ENCODE measurements at places on chromosomes 12 and 14. TPM values are rescaled to one million over a fixed set of nuclear protein-coding genes. Genes with fewer than 3 reads are reported as not detected.
A peak's percentile ranks its signal among the peaks of the same experiment; 100 is the strongest.

GRCh38 chr14:66601932-66602578 lies 94.1 kb downstream of the GPHN start:
- DNase-seq: no peak

- no peak for DNase-seq
Observed at GRCh38 chr12:46208370-46208769, 60.5 kb downstream of the SLC38A1 start.

- DNase-seq: peak; percentile 53
Observed at GRCh38 chr14:53390008-53390407, 236.9 kb upstream of the DDHD1 start.

DNA sequence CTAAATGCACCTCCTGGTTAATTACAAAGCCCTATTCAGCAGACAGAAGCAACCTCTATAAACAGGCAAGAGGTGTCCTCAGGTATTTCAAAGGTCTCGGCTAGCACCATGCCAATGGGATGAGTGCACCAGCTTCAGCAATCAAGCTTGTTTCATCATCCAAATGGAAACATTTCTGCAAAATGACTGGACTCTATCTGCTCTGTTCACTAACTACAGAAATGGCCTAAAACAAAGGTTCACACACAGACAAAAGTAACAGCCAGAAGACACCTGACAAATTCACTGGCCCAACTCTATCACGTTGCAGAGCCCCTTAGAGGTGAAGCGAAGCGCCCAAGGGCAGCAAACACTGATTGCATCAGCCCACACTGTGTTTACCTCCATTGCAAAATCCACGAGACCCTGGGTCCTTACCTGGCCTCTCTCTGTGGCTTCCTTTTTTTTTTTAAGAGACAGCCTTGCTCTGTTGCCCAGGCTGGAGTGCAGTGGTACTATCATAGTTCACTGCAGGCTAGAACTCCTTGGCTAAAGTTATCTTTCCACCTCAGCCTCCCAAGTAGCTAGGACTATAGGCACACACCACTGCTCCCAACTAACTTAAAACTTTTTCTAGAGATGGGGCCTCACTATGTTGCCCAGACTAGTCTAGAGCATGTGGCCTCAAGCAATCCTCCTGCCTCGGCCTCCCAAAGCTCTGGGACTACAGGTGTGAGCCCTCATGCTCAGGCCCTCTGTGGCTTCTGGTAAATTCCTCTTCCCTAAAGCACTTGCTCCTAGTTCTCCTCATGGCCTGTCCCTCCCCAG lies 8.5 kb upstream of the SYNE3 start:
- no peak for DNase-seq

- no peak for DNase-seq
Observed at GRCh38 chr14:72472845-72473244, 421.1 kb downstream of the DPF3 start.

DNA sequence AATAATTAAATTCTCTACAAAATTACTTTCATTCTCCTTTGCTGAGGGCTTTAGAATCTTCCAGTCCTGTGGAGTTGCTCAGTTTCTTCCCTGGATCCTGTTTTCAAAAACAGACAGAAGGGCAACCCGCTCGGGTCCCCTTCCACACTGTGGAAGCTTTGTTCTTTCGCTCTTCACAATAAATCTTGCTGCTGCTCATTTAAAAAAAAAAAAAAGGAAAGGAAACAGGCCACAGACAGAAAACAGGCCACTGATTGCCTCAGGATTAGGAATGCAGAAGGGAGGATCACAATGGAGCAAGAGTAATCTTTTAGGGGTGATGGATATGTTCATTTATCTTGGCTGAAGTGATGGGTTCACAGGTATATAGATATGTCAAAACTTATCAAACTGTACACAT lies 29.5 kb upstream of the HIGD1C start:
- DNase-seq: no peak

DNA sequence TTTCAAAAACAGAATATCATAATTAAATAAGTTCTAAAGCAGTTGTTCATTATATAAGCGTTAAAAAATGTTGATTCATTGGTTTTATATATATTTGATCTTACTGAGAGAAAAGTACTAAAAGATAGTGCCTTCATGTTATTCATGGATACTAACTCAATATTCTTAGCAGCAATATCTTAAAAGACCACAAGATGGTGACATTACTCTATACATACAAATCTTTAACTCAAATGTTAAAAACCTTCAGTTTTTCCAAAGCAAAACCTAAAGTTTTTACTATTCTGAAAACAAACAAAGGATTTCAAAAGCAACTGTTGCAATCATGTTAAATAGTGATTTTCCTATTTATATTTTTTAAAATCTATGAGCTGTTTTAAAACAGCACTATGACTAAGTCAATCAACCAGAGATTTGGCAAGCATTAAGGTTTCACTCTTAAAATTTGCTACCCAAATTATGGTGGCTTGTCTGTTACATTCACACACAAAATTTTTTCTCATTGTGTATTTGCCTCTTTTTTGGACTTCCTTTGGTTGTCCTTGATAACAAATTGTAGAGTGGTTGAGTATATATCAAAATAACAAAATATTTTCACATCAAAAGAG lies 50.1 kb upstream of the RERGL start:
- no peak for DNase-seq

GRCh38 chr14:36874396-36875138 lies 212.9 kb downstream of the PAX9 start:
- DNase-seq: no peak

DNA sequence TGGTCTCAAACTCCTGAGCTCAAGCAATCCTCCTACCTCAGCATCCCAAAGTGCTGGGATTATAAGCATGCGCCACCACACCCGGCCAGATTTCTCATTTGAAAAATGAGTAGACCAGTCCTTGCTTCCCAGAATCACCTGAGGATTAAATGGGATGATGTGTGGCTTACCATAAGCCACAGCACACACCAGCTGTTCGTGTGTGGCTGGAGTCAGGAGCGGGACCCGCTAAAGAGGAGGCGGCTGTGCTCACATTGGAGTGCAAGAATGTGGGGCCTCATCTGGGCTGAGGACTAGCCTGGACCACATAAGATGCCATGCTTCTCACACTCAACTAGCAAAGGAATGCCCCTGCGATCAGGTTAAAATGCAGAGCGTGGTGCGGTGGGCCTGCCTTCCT lies 6.7 kb upstream of the ALDH2 start:
- no peak for DNase-seq

DNA sequence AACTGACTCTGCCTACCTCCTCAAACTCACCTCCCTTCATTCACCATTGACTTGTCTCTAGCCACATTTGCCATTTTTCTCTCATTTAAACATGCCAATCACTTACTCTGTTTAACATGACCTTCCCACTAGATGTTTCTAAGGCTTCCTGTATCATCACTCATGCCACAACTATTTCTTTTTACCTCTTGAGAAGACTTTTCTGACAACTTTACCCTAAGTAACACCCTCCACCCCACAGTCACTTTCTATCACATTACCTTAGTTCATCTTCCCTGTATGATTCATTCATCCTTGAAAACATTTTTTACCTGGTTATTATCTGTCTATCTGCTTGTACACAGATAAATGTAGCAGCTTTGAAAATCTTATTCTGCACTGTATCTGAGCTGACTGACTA lies 19.4 kb downstream of the PLCZ1 start:
- peak; percentile 28 for DNase-seq

DNA sequence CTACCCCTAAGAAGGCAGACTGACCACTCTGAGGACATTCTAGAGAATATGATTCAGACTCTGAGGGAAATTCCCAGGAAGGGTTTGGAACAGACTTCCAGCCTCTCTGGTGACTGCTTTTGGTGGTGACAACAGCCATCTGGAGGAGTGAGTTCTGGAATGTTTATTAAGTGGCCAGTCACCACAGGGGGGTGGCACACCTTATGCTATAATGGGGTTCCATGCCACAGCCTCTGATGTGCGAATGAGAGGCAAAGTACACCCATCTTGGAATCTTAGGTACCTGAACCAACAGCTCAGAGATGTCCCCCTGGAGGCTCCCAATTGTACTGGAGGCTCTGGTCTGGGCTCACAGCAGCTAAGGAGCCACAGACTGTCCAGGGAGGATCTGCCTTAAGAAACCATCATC lies 9.5 kb upstream of the TINF2 start:
- no peak for DNase-seq

DNA sequence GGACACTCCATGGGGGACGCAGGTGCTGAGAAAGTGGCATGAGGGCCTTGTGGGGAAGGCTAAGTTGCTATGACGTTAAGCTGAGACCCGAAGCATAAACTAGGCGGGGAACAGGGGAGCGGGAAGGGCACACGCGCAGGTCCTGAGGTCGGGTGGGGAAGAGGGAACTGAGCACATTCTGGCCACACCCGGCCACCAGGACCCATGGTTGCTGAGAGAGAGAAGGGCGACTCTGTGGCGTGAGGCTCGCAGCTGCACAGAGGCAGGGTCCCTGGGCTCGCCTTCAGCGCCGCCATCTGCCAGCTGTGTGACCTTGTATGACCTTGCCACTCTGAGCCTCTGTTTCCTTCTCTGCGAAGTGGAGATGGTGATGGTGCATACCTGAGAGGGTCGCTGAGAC lies 182.5 kb downstream of the PHETA1 start:
- DNase-seq: no peak

DNA sequence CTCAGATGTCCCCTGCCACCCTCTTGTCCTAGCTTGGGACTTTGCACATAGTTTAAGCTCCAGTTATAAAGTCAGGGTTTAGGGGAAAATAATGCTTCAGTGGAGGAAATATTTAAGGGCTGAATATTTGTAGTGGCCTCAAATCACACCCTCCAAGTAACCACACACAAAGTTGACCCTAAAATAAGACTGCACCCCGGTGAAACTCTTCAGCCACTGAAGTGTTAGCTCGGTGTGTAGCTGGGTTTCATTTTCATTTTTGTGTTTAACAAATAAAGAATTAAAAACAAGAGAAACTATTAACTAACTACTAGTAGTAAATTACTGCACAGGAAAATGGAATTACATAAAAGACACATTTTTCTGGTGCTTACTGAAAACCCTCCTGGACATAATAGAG lies 14.8 kb upstream of the BCL11B start:
- no peak for DNase-seq

DNA sequence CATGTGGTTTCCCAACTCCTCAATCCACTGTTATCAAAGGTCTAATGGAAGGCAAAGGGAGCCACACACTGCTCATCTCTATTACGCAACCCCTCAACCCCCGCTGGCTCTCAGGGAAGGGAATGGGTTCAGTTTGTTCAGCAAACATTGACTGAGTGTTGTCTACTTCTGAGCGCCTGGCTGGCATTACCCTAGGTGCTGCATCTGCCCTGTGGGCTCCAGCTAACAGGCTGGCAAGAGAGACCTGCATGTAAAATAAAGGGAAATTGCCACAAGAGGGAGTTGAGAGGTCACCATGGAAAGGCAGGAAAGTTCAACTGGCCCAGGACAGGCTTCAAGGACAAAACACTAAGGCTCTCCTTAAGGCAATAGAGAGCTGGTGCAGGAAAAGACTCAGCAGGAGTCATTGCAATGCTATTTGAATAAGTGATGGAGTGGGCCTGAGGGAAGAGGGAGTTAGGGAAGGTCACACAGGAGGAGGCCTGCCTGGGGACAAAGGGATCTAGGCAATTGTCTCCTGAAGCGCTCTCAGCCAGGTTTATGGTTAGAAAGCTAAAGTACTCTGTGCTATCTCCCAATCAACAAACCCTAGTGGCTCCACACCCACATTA lies 5.5 kb upstream of the ZNF740 start:
- DNase-seq: no peak

DNA sequence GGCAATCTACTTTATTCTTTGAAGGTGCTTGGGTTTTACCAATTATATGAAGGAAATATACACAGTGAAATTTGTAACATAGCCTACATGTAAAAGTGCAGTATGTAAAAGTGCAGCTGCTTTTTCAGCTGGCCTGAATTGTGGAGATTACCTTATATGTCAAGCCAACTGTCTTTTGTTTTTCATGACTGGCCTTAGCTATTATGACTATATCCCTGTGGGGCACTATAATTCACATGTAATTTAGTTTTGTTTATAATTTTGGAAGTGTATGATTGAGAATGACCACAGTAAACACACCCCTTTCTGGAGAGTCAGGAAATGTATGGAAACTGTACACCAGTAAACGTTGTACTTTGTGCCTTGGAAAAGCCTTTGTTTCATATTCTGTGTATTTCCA lies 435.0 kb upstream of the STXBP6 start:
- no peak for DNase-seq

DNA sequence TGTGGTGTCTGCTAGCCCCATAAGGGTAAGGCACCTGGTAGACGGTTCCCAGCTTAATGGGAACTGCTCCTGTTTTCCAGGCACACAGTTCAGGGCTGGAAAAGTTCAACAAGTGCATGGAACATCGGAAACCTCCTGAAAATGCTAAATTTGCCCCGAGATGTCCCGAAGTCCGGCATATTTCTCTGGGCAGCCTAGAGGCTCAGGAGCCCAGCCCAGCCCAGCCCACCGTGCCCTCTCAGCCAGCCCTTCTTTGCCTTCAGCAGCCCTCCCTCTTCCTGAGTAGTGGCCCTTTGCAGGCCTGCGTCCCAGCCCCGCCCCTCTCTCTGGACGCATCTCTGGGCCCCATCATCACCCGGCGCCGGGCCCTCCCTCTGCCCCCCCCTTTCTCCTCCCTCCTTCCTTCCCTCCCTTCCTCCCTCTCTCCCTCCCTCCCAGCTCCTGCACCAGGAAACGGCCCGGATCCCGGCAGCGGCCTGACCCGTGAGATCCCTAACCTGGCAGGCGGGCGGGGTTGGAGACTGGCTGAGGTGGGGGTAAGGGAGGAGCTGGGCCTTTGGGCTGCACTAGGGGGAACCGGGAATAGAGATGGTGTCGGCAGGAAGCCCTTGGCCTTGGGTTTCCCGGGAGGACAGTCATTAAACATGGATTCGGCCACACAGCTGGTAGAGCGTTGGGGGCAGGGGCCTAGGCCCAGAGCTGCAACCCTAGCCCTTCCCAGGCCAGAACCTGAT lies at the start of gene BCL2L2:
Gene BCL2L2, plus strand, starts transcription at position 422 of the 734 bp plus-strand sequence. CDS start 935 bp downstream, outside the sequence.
- DNase-seq: no peak

DNA sequence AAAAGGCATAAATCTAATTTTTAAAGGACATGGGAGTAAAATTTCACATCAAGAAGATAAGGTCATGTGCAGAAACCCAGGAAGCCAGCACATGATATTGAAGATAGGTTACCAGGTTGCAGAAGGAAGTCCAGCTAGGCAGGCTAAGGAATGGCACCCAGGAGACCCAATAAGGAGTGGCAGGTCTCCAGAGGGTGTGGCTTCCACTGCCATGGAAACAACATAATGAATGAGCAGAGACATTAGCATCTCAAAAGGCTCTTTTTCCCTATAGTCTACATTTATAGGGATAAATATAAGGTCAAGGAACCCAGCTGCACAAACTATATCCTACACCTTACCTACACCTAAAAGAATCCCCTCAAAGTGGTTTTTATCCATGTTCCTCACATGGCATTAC lies 275.9 kb downstream of the RPS29 start:
- DNase-seq: no peak

- DNase-seq: no peak
Observed at GRCh38 chr12:89163918-89164317, 188.4 kb downstream of the DUSP6 start.

CLEC6A gene
- not detected for polyA plus RNA-seq

PLEKHD1 gene
- polyA plus RNA-seq: 0.01 TPM

SIRT4 gene
- 1.7 TPM for polyA plus RNA-seq

TMEM132C gene
- not detected for polyA plus RNA-seq

DGKA gene
- 174 TPM for polyA plus RNA-seq

ARHGAP9 gene
- 0.15 TPM for polyA plus RNA-seq

GZMH gene
- not detected for polyA plus RNA-seq

HNF1A gene
- polyA plus RNA-seq: not detected

FOXN3 gene
- polyA plus RNA-seq: 10.1 TPM

SPIC gene
- not detected for polyA plus RNA-seq

VPS29 gene
- polyA plus RNA-seq: 166 TPM

RFLNA gene
- 1.1 TPM for polyA plus RNA-seq

C12orf56 gene
- 0.18 TPM for polyA plus RNA-seq
